ENCODE measurements at places on chromosomes 6 and 20.

DNA sequence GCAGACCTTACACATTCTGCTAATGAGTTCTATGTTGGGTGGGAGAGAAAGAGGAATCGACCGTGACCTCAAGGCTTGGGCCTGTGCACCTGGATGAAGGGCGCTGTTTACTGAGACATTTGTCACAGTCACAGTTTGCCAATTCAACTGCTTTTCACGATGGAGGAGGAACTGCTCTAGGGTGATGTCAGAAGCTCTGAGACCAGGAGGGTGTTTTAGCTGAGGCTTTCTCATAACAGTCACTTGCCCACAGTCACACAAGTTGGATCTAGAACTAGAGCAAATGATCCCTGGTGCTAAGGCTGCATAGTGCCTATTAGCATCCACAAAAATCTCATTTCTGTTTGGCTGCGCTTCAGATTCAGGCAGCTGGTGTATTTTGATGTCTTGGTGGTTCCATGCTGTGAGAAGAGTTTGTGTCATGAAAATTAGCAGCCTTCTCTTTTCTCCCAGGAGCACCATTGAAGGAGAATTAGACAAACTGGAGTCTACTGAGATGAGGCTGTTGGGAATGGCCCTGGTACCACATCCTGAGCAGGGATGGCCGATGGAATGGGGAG is 83.3 kb upstream of the TGM3 start:
- DNase-seq: no peak

DNA sequence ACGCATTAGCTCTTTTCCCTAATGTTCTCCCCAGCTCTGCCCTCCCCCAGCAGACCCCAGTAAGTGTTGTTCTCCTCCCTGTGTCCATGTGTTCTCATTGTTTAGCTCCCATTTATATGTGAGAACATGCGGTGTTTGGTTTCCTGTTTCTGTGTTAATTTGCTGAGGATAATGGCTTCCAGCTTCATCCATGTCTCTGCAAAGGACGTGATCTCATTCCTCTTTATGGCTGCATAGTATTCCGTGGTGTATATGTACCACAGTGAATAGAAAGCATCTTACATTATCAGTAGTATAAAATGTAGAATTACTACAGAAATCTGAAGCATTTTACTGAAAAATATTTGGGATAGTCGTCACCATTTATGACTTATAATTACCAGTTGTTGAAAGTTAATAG is 21.8 kb downstream of the HLA-DRA start:
- DNase-seq: no peak

DNA sequence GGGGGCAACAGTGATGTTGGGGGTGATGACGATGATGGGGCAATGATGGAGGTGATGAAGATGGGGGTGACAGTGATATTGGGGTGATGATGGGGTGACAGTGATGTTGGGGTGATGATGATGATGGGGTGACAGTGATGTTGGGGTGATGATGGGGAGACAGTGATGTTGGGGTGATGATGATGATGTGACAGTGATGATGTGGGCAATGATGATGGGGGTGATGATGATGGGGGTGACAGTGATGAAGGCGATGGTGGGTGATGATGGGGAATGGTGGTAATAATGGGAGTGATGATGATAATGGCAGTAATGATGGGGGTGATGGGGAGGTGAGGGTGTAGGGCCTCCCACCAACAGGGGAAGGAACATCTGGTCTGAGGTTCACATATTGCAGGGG is 150.6 kb downstream of the ERMARD start:
- no peak for DNase-seq

DNA sequence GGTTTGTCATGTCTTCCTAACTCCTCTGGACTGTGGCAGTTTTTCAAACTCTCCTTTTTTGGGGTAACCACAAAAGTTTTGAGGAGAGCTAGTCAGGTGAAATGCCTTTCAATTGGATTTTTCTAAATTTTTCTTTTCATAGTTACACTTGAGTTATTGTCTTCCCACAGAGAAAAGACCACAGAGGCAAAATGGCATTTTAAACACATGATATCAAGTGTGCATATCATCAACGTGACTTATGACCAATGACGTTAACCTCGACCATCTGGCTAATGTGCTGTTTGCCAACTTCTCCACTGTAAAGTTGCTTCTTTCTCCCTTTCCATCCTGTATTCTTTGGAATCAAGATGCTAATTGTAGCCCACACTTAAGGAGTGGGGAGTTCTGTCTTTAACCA is 41.3 kb upstream of the SNAP25 start:
- DNase-seq: no peak

DNA sequence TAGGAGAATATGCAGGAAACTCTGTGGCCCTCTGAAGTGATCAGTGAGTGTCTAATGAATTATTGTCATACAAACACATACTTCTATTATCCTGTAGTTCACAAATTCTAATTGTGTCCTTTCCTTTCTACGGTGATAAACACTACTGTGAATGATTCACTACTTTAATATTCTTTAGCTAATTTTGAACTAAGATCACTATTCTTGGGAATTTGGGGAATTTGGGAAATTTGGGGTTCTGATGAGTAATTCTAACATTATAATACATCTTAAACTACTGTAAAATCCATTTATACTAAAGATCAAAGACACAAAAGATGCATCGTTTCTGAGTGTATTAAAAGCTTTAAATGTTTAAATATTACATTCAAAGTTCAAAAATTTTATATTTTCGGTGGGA is 1287.2 kb upstream of the CITED2 start:
- DNase-seq: no peak

All from large intestine (tissue), 12 donors.